ENCODE measurements at places on chromosomes 4 and X.

DNA sequence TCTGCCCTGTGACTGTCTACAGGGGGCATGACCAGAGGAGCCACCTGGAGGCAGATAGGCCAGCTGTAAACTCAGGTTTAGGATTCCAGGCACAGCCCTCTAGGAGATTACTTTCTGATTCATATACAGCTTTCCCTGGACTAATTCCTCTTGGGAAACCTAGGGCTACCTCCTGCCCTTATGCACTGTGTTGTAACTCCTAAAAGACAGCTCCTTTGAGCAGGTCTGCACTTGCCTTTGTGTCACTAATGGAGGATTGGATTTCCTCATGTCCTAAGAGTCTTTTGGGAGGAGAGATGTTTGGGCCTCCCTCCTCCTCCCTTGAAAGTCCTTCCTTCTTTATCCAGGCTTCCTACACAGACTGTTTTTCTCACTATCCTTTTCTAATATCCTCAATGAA lies 202.0 kb downstream of the PCDH19 start:
- DNase-seq = no peak

- no peak for DNase-seq
These were observed 241.6 kb upstream of the ETNPPL start for GRCh38 chr4:109004418-109004817.

DNA sequence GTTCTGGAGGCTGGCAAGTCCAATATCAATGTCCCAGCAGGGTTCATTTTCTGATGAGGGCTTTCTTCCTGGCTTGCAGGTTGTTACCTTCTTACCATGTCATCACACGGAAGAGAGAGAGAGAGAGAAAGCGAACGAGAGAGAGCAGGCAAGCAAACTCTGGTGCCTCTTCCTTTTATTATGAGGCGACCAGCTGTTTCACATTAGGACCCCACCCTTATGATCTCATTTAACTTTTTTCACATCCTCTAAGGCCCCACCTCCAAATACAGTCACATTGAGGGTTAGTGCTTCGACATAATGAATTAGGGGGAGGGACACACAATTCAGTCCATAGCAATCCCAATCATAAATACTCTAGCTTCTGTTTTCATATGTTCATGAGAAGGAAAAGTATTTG lies 10.6 kb upstream of the GPR174 start:
- no peak for DNase-seq

DNA sequence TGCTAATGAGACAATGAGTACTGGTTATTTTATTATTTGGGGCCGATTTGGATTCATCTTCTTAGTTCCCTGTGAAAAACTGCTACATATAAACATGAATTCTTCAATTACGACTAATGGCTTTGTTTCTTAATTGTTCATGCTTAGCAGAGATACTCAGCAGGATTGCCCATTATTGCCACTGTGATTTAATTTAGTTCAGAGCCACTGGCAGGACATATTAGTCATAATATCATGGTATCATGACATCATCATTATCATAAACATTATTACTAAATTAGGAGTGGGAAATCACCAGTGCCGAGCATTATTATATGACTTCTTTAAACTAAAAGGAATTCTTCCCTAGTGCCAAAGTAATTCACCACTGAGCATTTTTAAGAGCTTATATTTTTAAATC lies 201.4 kb downstream of the SPOCK3 start:
- no peak for DNase-seq

DNA sequence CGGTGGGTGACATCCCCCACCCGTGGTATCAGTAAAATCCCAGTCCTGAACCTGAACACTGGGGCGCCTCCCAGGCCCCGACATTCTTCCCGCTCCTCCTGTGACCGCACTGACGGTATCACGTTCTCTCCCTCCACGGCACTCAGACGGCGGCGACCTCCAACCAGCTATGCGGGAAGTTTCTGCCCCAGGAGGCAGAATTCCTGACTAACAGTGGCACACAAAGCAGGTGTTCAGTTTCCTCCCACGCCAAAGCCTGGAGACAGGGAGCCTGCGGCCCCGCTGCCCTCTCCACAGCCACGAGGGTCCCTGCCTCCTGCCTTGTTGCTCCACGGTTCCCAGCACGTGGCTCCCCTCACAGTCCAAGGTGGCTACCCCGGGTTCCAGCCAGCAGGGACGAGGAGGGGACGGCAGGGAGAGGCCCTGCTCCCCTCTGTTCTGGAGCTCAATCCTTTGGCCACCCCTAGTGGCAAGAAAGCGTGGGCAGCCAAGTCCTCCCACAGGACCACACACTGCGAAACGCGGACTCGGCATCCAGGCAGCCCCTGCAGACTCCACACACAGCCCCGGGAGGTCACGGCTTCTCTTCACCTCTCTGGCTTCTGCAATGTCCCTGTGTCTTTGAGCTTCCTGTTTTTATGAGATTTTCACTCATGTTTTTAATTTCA lies 15.2 kb downstream of the CTBP1 start:
- no peak for DNase-seq

- DNase-seq = no peak
These were observed 15.1 kb downstream of the CSF2RA start for GRCh38 chrX:1283741-1284140.

DNA sequence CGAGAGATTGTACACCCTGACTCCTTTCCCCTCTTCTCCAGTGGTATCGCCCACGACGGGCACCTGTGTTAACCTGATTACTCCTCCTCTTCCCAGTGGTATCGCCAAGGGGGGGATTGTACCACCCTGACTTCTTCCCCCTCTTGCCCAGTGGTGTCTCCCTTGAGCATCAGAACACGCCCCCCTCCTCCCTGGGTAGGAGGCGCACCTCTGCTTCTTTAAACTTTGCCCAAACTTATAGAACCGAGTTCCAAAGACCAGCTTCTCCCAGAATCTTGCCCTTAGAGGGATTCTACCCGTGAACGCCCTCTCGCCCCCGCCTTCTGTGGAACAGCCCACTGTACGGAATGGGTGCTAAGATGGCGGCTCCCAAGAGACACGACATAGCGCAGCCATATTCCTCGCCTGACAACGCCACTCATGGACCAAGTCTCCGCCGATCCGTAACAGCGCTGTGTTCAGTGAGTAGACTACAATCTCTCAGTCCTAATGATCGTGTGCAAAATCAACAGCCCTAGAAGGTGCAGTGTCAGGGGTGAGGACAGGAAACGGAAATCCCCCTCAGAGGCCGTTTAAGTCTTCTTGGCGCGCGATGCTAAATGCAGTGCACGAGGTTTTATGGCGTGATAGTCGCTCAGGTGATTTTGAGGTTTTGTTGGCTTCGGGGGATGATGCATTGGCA lies 4.2 kb upstream of the ZNF157 start:
- peak; percentile 77 for DNase-seq

DNA sequence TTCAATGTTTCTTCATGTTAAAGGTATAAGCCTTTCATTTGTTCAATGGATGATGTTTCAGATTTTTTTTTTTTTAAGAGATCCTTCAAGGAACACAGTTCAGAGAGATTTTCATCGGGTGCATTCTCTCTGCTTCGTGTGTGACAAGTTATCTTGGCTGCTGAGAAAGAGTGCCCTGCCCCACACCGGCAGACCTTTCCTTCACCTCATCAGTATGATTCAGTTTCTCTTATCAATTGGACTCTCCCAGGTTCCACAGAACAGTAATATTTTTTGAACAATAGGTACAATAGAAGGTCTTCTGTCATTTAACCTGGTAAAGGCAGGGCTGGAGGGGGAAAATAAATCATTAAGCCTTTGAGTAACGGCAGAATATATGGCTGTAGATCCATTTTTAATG lies 75.8 kb downstream of the NPNT start:
- no peak for DNase-seq

DNA sequence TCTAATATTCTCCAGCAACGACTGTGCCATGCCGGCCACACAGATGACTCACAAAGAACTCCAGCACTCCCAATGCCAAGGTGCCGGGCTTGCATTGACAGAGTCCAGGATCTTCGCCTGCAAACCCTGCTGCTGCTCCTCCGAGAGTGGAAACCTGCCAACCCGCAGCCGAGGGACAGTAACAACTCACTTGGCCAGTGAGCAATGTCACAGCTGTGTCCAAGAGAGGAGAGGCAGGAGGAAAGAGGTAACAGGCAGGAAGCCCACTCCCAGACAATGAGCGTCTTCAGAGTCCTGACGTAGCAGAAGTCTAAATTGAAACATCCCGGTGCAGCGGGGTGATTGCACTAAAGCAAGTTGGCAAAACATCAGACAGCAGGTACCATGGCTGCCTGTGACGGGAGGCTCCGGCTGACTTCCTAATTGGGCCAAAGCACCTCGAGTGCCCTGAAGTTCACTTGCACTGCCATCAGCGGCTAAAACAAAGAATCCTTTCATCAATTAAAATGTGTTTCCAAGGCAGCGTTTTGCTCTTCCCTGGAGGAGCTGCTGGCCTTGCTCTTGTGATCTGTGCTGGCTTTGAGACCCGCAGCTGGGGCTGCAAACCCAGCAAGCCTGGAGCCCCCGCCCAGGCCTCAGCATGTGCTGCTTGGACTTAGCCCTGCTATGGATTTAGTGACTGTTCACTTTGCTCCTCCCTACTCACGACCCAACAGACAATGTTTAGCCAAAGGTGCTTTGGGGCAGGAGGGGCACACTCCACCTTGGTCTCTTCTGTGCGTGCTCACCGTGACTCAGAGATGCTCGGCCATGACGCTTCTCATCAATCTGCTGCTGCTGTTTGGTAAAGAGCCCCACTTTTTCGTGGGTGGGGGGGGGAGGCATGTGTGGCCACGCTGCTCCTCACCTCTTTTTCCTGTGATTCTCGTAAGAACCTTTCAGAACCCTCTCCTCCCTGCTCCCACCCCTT lies 36.5 kb downstream of the DCTD start:
- no peak for DNase-seq

DNA sequence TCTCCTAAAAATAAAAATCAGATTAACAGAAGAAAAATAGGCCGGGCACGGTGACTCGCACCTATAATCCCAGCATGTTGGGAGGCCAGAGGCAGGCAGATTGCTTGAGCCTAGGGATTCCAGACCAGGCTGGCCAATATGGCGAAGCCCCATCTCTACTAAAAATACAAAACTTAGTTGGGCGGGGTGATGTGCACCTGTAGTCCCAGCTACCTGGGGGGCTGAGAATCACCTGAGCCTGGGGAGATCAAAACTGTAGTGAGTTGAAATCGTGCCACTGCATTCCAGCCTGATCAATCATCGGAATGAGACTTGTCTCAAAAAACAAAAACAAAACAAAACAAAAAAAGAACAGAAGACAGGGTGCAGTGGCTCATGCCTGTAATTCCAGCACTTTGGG lies 32.8 kb upstream of the NOCT start:
- DNase-seq = no peak

All from stimulated activated CD8-positive, alpha-beta memory T cell treated with anti-CD3 and anti-CD28 coated beads, Interleukin-4, amount 100 ng/mL, for 48 hours (primary cell).